ENCODE measurements at places on chromosomes 5 and 9.

DNA sequence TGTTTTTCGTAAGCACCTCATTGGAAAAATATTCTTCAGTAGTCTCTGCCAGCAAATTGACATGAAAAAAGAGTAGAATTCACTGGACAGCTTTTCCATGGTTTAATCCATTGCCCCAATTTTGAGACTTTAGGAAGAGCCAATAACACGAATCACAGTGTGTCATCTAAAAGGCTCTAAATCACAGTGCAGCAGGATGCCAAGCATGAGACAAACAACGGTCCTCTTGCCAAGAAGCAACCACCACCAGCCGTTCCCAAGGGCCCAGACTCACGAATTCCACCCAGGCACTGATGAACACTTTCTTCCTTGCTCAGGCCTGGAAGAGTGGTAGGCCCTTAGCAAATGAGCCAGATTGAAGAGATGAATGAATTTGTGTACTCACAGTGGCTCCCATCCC is 18.3 kb upstream of the IRX4 start:
- DNase-seq, result no peak

DNA sequence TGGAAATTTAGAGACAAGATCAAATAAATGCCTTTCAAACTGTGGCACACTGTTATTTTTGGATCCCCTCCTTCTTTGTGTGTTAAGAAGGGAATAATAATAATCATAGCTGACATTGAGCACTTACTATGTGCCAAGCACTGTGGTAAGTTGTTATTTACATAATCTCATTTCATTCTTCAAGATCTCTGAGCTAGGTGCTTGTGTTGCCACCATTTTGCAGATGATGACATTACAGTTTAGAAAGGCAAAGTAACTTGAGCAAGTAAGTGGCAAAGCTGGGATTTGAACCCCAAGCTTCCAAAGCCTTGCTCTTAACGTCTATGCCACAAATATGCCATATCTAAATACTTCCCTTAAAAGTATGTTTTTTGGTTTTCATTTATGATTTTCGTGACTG is 121.8 kb upstream of the TMEM161B start:
- no peak for DNase-seq

GRCh38 chr9:24351258-24351657 is 194.4 kb downstream of the IZUMO3 start:
- DNase-seq, result no peak

DNA sequence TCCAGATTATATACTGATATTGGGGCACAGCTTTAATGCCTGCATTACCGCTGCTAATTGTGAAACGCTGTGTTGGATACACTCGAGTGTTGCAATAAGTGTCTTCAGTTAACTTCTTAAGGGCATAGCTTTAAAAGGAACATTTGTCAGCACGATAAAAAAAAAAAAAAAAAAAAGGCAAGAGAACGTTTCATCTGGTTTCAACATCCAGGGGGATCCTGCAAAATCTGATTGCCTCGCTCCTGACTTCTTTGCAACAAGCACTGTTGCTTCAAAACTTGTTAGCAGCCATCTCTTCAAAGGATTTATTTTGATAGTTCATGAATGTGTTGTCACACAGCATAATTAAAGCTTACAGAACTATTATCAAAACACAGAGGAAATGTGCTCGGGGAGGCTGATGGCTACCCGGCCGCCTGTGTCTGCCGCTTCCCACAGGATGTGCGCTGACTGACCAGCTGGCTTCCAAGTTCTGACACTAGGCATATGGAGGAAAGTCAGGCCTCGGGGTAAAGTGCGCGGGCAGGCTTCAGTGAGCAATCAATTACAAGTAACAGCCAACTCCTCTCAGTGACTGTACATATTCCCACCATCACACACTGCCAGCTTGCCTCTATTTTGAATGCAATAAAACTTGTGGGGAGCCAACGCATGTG is 77.7 kb downstream of the EBF1 start:
- no peak for DNase-seq

DNA sequence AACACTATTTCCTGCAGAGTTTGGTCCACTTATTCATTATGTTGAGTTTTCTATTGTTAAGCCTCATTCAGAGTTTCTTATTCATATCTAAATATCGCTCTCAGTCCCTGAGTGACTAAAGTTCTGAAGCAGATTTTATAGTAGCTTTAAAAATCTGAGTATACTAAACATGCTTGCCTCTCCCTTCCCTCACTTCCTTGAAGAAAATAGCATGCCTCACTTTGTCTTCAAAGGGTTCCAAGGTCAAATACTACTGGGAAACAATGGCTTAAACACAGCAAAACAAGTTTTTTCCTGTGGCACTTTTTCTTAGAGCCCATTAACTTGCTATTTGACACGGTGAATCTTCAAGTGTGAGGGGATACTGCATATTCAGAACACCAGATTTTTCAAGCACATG is 41.1 kb upstream of the DAB2 start:
- DNase-seq, result no peak

DNA sequence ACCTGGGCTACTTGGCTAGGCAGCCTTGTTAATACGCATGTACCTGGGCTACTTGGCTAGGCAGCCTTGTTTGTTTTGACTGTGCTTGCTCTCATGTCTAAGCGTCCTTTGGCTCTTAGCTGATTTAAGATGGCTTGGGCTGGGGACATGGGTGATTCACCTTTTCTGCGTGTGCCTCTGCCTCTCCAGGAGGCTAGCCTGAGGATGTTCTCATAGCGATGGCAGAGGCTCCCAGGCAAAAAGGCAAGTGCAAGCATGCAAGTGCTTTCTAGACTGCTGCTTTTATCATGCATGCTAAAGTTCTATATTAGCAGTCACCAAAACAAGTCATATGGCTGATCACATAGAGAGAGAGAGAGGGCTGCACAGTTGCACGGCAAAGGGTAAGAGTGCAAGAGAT is 300.5 kb downstream of the IRX1 start:
- no peak for DNase-seq

- no peak for DNase-seq
Observed at GRCh38 chr5:135839566-135839965, 5.1 kb downstream of the SLC25A48 start.

DNA sequence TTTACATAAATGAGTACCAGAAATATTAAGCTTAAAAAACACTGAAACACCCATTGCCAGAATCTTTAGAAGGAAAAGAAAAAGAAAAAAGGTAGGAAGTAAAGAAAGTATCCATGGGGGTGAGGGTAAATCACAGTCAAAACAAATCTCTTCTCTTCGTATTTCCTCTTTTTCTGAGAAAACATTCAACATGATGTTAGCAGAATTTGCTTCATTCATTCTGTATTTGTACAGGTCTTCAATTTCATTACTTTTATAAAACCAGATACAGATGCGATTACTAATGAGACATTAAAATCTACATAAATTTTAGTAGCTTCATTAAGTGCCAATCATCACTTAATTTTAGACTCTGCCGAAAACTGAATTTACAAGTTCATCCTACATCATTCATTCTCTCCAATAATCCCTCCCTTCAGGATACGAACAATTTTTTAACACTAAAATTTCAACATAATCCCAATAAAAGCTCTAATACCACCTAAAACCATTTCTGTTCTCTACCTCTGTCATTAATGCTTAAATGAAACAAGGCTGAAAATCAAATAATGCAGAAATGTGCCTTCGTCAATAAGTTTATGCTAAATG is 7.0 kb downstream of the NR3C1 start:
- DNase-seq, result no peak

DNA sequence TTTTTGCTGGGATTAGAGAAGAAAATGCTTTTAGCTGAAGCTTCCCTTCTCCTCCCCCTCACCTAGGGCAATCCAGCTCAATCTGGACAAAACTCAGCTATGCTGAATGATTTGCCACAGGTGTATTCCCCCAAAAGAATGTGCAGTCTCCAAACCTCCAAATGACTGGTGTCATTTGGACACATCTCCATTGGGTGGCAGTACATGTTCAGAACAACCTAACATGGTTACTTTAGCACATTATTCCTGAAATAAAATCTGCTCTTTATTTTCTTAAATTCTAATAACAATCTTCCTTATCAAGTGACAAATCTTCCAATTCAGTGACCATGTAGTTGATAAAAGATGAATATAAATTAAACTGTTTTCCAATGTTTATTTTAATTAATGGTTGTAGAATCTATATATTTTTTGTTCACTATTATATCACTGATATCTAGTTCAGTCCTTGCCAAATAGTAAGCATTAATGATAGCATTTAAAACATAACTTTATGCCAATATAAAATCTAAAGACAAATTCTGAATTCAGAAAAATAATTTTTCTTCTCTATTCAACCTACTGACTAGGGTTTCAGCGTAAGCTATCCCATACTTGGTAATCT is 61.3 kb upstream of the MOCS2 start:
- DNase-seq, result peak; percentile 15
